RPMI8226 (cell line): ENCODE measurements at places on chromosomes 1 and 21.

DNA sequence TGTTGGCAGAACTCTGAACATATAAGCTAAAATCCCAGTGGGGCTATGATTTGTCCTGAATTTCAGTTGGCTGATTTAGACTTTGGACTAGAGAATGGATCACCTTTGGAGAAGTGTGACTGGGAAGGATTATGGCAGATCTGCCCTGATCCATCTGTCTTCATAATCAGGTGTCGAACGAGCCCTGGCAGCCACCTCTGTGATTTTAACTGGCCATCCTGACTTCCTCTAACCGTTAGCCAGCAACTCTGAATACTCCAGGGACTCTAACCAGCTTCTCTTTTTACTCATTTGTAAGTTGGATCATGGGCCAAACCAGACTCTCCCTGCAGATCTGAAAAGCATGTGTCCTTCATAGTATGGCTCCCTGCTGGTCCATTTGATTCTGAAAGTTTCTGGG is 32.0 kb downstream of the ACTN2 start:
- no peak for DNase-seq

- DNase-seq = no peak
Measured at GRCh38 chr1:112058815-112059450, 69.5 kb upstream of the KCND3 start.

DNA sequence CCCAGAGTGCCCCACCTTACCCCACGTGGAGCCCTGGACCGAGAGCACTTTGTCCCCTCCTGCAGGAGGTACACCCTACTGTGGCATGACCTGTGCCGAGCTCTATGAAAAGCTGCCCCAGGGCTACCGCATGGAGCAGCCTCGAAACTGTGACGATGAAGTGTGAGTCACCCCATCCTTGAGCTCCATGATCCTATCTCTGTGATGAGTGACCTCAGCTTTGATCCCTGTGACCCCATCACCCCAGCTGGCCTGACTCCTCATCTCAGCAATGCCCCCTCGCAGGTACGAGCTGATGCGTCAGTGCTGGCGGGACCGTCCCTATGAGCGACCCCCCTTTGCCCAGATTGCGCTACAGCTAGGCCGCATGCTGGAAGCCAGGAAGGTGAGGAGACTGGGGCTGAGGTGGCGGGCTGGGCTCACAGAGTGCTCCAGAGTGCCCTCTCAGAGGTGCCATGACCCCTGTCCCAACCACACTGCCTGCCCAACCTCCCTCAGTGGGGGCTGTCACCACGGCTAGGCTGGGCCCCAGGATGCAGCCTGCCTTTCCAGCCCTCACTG is 16.2 kb upstream of the MPL start:
- no peak for DNase-seq

DNA sequence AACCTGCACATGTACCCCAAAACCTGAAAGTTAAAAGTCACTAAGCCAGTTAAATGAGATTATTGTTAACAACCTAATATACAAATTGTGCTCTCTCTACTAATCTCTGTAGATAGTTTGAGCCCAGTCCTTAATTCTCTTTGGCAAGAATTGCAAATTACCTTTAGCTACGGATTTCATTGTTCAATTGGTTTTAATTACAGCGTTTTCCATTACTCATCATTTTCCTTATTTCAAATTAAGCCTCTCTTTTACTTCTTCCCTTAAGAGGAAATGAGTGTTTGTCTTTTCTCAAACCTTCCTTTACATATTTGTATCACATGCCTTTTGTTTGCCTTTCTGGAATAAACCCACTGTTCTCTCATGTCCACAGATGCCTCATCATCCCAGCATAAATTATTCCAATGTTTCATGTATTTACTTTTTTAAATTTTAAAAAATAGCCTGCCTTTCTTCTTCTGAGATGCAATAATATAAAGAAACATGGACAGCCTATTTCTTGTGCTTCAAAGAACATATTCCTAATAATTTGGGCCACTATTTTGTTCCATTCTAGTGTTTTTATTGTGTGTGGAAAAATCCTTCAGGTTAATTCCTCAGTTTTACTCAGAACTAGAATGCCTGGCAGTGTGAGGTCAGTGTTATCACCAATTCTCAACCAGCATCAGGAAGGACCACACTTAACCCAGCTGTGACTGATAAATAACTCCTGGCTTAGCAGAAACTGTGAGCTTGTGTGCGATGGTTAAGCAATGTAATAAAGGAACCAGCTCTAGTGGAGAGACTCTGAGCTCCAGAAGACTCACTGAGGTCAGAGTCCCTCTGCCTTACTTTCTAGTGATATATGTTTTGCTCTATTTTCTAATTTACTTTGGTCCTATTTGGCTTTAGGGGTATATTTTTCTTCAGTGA is 600.5 kb downstream of the LTN1 start:
- no peak for DNase-seq

- DNase-seq = peak; percentile 89
Measured at GRCh38 chr1:225453797-225454648, 26.2 kb upstream of the LBR start.

DNA sequence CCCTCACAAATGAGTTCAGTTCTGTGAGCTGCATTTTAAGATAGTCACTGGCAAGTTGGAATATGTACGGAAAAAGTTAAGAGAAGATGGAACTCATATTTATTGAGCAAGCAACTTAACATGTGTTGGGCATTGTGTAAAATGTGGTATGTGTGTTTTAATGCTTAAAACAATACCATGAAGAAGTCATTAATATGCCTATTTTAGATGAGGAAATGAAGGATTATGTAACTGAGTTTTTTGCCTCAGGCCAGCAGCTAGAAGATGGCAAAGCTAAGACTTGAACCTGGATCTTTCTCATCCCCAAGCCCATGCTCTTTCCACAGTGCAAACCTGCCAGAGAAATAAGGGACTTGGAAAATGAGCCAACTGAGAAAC is 48.9 kb downstream of the SPATA46 start:
- no peak for DNase-seq

DNA sequence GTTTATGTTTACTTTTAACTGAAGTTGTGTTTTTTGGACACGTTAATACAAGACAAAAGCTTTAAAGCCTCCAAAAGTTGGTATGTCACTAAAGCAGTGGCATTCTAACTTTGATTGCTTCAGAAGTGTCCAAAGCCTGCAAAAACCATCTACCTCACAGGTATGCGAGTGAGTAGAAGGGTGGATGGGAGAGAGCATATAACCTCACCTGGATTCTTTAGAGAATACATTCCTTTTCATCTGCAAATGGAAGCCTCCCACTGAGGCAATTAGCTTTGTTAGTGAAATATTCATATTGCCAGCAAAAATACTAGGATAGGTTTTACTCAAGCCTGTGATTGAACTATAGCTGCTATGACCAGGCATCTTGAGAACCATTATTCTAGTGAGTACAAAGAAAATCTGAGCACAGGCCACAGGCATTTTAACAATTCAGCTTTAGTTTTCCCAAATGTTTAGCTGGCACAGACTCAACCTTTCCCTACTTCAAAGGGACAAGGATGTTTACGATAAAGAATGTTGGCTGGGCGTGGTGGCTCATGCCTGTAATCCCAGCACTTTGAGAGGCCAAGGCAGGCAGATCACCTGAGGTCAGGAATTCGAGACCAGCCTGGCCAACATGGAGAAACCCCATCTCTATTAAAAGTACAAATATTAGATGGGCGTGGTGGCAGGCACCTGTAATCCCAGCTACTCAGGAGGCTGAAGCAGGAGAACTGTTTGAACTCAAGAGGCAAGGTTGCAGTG is 39.7 kb downstream of the MAP3K21 start:
- DNase-seq = no peak

DNA sequence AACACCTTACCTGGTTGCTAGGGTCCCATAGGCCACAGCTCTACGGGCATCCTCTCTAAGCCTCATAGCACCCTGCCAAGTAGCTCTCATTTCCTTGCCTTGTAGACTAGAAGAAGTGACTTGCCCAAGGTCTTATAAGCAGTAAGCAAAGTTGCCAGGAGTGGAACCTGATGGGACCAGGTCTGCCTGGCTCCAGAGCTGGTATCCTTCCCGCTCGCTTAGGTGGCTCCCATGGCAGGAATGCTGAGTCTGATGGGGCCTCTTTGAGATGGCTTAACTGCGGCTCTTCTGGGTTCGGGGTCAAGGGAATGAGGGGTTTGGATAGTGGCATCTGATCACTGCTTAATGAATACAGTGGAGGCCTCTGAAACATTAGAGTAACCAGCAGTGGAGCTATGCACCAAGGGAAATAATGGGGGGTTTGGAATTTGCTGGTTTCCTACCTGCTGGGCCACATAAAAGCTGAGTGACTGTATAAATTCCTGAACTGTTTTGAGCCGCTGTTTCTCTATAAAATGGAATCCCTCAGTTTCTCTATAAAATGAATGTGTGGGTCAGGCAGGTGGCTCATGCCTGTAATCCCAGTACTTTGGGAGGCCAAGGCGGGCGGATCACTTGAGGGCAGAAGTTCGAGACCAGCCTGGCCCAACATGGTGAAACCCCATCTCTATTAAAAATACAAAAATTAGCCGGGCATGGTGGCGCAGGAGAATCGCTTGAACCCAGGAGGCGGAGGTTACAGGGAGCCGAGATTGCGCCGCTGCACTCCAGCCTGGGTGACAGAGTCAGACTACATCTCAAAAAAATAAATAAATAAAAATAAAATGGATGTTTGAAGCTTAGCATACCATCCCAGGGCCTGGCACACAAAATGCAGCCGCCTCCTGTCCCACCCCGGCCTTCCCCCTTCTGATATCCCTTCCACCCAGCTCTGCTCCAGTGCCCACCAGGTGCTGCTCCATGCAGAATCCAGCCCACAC is 12.4 kb downstream of the FAM151A start:
- DNase-seq = no peak

GRCh38 chr1:5374192-5374591 is 618.0 kb downstream of the NPHP4 start:
- no peak for DNase-seq

DNA sequence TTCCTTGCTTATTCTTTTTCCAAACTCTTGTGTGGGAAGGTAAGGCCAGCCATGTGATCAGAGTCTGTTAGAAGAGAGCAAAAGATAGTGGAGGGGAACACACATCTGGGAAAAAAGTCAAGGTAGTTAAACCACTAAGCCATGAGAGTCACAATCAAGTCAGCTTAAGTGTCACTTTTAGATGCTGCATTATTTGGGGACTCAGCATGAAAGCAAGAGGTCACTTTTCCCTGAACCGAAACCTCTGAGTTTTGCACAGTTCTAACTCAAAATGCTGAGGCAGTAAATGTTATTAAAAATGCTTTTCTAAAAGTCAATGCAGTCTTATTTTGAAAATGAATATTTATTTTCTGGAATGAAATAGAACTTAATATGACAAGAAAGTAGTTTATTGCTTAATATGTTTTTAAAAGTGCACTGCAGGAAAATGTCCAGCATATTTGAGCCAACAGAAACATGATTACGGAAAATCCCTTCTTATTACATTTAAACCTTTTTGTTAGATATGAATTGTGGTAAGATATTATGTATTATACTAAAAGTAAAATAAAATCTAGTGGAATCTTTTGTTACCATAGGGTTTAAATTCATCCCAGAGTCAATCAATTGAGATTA is 69.3 kb downstream of the RBM11 start:
- DNase-seq = peak; percentile 85

- DNase-seq = no peak
Measured at GRCh38 chr1:19074902-19075721, 118.6 kb upstream of the IFFO2 start.

GRCh38 chr1:13763991-13764390 is 64.0 kb downstream of the PRDM2 start:
- no peak for DNase-seq

GRCh38 chr1:44724955-44725698 is 5.8 kb downstream of the RNU5D-1 start:
- DNase-seq = no peak

DNA sequence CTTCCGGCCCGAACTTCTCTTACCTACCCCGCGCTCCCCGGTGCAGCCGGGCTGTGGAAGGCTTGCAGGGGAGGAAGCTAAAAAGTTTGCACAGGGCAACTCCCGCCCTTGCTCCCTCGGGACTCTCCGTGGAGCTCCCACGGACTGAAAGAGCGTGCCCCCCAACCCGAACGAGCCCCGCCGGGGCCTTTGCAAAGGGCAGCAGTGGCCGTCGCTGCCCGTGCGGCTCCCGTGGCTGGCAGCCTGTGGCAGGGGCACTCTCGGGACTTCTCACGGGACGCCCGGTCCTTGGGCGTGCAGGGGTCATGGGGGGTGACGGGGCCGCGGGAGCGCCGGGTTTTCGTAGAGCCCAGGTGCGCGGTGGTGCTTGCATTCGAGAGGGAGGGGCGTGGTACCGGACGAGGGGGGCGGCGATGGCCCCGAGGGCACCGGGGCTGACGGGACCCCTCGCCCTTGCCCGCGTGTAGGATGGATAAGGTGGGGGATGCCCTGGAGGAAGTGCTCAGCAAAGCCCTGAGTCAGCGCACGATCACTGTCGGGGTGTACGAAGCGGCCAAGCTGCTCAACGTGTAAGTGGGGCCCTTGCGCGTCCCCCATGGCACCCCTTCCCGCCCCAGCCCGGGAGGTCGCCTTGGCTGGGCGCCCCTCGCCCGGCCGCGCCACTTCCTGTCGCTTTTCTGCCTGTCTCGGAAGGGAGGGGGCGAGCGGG is 711 bp downstream of the GADD45A start:
- DNase-seq = peak; percentile 58

DNA sequence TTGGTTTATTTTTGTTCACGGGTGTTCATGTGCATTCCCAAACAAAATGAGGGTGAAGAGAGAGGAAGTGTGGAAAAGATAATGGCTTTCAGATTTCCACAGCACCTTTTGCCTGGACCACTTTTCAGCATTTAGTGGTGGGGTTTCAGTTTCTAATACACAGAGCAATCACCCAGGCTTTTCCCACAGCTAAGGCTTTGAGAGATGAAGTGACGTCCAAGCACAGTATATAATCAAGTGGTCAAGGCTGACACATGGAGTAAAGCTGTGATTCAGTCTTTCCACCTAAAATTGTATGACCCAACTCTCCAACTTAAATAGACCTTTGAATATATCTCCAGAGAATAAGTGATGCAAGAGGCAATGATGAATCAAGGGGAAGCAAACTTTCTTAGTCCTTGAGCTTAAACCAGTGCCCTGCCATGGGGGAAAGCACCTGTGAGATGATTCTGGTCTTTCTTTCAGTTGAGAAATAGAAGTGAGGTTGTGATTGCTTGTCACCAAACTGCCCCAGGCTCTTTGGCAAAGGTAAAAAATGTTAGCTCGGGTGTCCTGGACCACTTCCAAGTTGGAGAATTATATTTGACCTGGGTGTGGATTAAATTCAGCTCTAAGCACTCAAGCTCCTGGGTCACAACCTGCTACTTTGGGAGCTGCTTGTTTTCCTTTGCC is 2.4 kb upstream of the PIK3R3 start:
- DNase-seq = peak; percentile 90

DNA sequence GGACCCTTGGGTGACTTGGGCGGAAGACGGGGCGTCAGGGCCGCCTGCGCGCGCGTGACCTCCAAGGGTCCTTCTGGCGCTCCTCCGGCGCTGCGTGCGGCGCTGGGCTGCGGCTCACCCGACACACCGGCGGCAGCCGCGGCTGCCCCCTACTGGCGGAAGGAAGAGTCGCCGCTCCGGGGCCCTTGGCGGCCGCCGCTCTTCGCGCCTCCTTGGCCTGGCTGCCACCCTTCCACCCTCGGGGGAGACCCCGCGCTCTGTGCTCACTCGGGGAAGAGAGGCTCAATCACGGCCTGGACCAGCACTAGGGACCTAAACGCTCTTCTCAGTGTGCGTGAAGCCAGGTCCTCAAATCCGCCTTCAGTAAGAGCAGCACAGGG is 89.7 kb downstream of the DMRTA2 start:
- DNase-seq = peak; percentile 73

- no peak for DNase-seq
Measured at GRCh38 chr1:231952154-231952553, 325.6 kb downstream of the DISC1 start.
